NCI-H1694 (cell line): ENCODE measurements at places on chromosomes 7 and 10.

- DNase-seq, result peak; percentile 95
These were observed 115.7 kb upstream of the CACNA2D1 start for GRCh38 chr7:82559193-82559805.

- peak; percentile 25 for DNase-seq
These were observed 3.9 kb upstream of the PVRIG start for GRCh38 chr7:100215895-100216294.

- no peak for DNase-seq
These were observed 53.0 kb upstream of the MAGI2 start for GRCh38 chr7:79506481-79506880.

GRCh38 chr7:140673063-140673773 lies 473 bp downstream of the ADCK2 start:
- no peak for DNase-seq

- no peak for DNase-seq
These were observed 25.3 kb downstream of the PFKFB3 start for GRCh38 chr10:6228010-6228511.
